ENCODE measurements at places on chromosomes 6 and 20.

GRCh38 chr6:73200735-73201134 lies 24.6 kb downstream of the KHDC1L start:
- DNase-seq, result no peak

DNA sequence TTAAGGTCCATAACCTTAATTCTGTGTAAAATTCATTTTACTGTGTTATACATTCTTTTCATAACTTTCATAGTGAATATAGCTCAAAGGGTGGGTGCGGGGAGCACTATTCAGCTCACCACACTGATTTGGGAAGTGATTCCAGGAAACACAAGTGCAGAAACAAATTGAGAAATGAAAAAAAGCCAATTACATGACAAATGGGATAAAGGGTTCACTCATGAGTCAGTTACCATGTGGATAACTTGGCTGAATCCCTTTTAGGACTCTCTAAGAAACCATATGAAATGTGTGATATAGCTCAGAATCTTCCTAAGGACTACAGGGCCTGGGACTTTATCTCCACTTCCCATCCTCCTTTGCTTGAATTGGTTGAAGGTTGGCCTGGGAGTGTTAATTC lies 3.1 kb upstream of the BTN2A1 start:
- no peak for DNase-seq

GRCh38 chr20:23434521-23435313 lies 4.8 kb upstream of the CSTL1 start:
- no peak for DNase-seq

GRCh38 chr6:28124971-28125353 lies 553 bp downstream of the ZSCAN16 start:
- no peak for DNase-seq

- DNase-seq, result no peak
Observed at GRCh38 chr6:14074476-14075094, 43.0 kb upstream of the CD83 start.

GRCh38 chr6:30136570-30137286 lies 788 bp downstream of the TRIM40 start:
- no peak for DNase-seq

GRCh38 chr20:10708351-10709185 lies 34.8 kb upstream of the JAG1 start:
- no peak for DNase-seq

DNA sequence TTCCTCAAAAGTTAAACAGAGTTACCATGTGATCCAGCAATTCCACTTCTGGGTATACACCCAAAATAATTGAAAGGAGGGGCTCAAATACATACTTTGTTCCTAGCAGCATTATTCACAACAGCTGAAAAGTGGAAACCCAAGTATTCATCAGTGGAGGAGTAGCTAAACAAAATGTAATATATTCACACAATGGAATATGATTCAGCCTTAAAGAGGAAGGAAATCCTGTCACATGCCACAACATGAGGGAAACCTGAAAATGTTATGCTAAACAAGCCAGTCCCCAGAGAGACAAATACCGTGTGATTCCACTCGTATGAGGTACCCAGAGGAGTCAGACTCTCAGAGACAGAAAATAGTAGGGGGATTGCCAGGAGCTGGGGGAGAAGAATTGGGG lies 44.5 kb downstream of the PXDC1 start:
- DNase-seq, result no peak

DNA sequence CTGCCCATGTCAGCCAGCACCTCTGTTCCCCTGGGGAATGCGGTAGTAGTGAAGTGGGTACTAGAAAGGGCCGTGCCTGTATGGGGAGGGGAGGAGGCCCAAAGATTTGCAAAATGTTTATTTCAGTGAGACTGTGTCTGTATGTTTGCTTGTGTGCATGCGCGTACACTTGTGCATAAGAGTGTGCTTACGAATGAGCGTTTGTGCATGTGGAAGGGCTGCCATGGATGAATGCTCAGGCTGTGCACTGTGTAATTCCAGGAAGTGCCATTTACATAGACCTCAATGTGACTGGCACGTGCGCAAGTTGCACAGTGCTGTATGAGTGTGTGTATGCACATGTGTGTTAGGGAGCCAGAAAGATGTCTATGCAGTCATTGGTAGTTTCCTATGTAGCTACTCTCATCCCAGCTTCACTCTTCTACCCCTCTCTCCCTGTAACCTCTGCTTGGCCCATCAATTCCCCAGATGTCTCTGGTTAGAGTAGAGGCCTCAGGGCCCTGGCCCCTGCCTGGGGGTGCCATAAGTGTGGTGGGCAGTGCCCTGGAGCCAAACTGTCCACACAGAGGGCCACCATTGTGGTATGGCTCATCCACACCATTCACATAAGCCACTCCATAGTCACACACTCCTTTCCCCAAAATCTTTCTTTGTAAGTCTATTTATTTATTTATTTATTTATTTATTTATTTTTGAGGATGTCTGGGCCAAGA lies 26.8 kb upstream of the SLC22A7 start:
- no peak for DNase-seq

DNA sequence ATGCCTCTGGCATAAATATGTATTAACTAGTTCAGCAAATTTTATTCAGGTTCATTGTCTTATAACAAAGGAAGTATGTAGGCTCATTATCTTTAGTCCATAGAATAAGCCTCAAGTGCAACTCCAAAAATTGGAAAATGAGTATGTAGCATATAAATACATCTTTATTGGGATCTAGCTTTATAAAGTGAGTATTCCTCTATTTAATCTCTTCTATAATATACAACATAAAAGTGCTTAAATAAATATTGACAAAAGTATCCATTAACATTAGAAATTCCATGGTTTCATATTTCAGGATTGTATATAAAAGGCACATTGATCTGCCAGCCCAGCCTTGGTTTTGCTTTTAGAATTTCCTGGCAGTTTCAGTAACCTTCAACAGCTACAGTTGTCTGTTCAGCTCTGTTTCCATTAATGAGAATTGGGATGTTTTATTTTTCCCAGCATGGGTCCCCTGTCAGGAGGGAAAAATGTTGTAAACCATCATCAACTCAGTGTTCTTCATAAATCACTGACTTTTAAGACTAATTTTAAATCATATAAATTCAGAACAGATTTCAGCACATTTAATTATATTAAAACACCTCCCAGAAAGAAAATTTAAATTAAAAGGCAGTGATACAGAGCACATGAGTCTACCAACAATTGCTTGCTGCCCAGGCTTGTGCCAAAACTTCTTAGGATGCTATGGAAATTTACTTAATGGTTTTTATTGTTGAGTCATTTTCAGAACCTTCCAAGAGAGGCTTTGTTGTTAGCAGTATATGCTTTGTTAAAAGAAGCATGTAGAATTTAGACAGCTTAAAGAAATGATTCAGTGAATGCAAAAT lies 119.7 kb downstream of the ADGRG6 start:
- no peak for DNase-seq

GRCh38 chr6:161590961-161591627 lies 317.2 kb upstream of the AGPAT4 start:
- no peak for DNase-seq

GRCh38 chr6:51261691-51262090 lies 443.0 kb downstream of the TFAP2B start:
- DNase-seq, result no peak

DNA sequence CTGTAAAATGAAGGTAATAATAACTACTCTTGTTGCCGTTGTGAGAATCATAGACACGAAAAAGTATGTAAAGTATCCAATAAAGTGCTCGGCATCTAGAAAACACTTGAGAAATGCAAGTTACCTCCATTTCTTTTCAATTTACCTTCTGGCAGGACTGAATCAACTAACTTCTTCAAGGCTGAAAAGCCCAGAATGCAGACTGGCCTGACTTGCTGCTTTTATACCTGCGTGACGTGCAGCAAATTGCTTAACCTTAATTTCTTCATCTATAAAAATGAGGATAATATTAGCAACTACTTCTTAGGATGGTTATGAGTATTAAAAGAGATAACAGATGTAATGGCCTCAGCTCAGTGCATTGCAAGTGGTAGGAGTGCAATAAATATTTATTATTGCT lies 39.6 kb downstream of the GRIK2 start:
- DNase-seq, result no peak

DNA sequence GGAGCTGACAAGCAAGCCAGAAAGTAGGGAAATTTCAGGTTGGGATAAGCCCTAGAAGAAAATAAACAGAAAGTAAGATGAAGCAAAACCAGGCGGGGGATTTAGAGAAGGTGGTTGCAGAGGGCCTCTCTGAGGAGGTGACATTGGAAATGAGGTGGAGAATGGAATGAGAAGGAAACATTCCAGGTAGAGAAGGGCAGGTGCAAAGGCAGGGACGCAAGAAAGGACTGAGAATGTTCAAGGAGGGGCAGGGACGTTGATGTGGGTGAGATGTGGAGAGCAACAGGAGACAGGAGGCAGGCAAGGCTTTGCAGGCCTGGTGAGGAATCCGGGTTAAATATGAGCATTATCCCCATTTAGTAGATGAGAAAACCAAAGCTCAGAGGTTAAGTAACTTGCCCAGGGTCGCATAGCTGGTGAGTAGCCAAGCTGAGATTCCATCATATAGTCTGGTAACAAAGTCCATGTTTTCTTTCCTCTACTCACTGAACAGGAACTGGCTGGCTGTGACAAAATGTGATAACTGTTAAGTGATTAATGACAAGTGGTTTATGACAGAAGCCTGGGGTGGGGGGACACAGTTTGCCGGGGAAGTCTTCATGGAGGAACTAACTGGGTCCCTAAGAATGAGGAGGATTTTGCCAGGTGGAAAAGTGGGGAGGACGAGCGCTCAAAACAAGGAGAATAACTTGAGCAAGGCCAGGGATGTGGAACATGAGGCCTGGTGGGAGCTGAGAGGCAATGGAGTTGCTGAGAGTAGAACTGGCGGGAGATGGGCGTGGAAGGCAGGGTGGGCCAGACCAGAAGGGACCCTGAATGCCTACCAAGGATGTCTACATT lies 32.6 kb downstream of the MRPL14 start:
- no peak for DNase-seq

GRCh38 chr6:90691823-90692222 lies 105.0 kb upstream of the MAP3K7 start:
- DNase-seq, result no peak

DNA sequence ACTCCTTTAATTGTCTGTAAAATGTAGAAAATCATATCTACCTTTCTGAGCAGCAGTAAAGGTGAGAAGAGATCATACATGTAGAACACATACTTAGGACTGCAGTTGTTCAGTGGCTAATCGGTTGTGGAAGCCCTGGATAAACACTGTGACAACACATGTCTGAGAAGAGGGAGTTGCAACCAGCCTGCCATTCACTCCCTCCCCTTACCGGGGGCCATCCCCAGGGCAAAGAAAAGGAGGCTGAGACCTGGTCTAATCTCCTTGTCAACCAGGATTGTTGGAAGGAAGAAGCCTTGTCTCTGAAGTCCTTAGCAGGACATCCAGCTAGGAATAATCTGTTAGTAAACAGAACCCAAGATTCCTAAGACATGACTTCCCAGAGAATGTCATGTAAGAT lies 462.5 kb upstream of the AGPAT4 start:
- no peak for DNase-seq

DNA sequence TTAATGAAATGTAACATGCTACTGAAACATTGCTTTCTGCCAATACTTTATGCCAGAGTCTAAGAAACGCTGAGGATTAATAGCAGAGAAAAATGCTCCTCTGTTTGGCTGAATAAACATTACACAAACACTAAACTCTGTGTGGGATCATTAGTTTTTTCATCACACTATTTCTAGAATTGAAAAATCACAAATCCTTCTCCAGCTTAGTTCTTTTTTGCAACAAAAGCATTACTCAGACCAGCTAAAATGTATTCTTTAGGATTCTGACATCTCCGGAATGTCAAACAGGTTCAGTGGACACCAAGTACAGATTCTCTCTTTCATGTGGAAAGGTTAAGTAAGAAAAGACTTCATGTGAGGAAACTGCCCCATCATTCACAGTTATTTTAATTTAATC lies 226.9 kb downstream of the SIM1 start:
- no peak for DNase-seq

- DNase-seq, result no peak
Observed at GRCh38 chr6:33905071-33905609, 101.3 kb upstream of the MLN start.

DNA sequence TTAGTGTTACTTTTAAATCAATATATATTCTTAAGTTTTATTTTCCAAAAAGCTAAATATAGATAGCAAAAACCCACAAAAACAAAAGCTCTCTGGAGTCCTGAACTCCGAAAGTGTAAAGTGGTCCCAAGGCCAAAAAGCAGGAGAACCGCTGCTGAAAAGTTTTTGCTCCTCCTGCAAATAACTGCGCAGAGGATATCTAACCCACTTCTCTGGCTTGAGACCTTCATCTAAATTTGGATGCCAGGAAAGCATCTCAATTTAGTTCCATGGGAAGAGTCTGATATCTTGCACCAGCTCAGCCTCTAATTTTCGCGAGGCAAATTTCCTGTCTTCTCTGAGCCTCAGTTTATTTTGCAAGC lies 523 bp downstream of the MRPS10 start:
- no peak for DNase-seq

DNA sequence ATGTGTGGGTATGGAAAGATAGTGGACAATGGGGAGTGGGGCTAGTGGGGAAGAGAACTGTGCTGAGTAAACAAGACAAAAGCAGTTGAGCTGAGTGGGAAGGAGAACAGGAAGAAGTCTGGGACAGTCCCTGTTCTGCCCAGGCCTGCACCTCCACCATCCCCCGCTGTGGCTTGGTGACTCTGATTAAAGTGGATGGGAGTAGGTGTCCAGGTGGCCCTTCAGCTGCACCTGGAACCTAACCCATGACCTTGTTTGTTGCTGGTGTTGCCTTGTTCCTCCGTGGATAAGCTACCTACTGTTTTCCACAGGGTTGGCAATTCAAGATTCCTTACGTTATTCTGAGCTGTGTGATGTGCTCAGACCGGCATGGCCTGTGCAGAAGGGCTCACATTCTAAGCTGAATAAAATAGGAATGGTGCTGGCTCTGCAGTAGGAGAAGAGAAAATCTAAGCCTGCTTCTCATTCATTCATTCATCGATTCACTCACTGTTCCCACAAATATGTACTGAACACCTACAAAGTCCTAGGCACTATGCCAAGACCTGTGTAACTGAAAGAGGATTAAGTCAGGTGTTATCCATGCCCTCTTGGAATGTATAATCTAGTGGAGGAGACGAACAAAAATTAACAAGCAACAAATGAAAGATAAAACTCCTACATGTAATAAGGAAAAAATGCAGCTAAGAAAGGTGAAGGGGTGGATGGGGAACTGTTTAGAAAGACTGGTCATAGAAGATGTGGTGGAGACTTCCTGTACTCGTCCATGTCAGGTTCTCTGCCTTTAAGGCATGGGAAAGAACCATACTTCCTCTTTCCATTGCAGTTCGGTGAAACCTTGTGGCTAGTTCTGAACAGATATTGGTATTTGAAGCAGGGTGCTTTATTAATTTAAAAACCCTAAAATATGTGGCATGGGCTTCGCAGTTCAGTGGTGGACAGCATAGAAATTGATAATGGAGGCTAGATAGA lies 10.1 kb upstream of the CALHM6 start:
- DNase-seq, result no peak

GRCh38 chr6:39752835-39753724 lies 27.9 kb upstream of the KIF6 start:
- DNase-seq, result no peak

- no peak for DNase-seq
Observed at GRCh38 chr6:34884996-34885395, 2.8 kb downstream of the TAF11 start.

All from stimulated activated CD4-positive, alpha-beta T cell treated with anti-CD3 and anti-CD28 coated beads, Interleukin-1b, Interleukin-23, amount 100 ng/mL, for 24 hours (primary cell).